ENCODE measurements at places on chromosomes 2 and 18. TPM values are rescaled to one million over a fixed set of nuclear protein-coding genes. Genes with fewer than 3 reads are reported as not detected.

The ZNF804A gene
- polyA plus RNA-seq = 2.0 TPM

The DCDC2C gene
- polyA plus RNA-seq = not detected

The SLC66A3 gene
- 20.3 TPM for polyA plus RNA-seq

The COL6A3 gene
- polyA plus RNA-seq = 184 TPM

The AGXT gene
- polyA plus RNA-seq = 0.11 TPM

The PTPRN gene
- polyA plus RNA-seq = 0.17 TPM

The LGALSL gene
- 34.6 TPM for polyA plus RNA-seq

The WNT6 gene
- 0.43 TPM for polyA plus RNA-seq

The ACTG2 gene
- 0.36 TPM for polyA plus RNA-seq

The C2orf66 gene
- 0.61 TPM for polyA plus RNA-seq

The DSG2 gene
- 35.7 TPM for polyA plus RNA-seq

The NYAP2 gene
- 0.04 TPM for polyA plus RNA-seq

The FECH gene
- polyA plus RNA-seq = 43.6 TPM

The CBLN2 gene
- polyA plus RNA-seq = 11.9 TPM

- DNase-seq = no peak
Measured at GRCh38 chr2:186058614-186059013, 320.0 kb downstream of the FSIP2 start.

DNA sequence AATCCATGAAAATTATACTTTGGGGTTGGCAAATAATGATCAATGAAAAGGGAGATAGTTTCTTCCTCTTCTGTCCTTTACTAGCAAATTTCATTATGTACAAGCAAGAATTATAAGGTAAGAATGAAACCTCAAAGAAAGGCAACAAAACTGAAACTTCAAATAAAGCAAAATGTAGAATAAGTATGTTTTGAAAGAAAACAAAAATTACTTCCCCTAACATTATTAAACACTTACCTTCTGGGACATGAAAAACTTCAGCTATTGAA is 29.4 kb downstream of the THADA start:
- DNase-seq = no peak

DNA sequence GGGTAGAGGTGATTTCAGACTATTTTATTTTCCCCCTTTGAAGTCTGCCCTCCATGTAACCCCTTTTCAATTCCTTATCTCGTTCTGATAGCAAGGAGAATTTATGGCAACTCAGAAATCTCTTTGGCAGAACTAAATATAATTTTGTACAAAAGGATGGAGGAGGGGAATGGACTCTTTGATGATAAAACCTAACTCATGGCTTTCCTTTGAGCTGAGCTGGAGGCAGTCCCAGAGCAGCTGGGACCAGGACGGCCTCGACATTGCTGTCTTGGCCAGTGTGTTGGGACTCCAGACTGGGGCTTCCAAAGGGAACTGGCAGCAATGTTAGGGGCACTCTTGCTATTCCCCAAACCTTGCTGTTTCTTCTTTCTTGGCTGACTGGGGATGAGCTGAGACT is 47.7 kb downstream of the PAX8 start:
- DNase-seq = no peak

DNA sequence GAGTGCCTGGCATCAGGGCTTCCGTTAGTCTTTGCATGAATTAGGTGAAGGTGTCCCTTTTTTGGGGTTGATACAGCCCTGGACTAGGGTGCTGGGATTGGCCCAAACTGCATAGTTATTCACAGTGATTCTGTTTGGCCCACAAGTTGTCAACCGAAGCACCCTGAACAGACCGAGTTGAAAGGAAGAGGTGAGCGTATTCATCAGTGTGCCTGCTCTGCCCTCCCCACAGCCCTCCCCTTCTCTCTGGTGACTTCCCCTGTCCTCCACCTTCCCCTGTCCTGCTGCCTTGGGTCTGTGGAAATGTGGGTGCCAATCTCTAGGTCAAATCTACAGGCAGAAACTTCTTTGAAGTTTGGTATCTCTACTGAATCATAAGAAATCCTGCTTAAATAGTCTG is 330.5 kb downstream of the DYSF start:
- DNase-seq = no peak

GRCh38 chr2:186460465-186460864 is 25.6 kb upstream of the ZC3H15 start:
- peak; percentile 8 for DNase-seq

GRCh38 chr2:41698678-41699422 is 349.0 kb upstream of the PKDCC start:
- DNase-seq = peak; percentile 56

- DNase-seq = peak; percentile 65
Measured at GRCh38 chr18:48445540-48445939, 36.4 kb upstream of the ZBTB7C start.

DNA sequence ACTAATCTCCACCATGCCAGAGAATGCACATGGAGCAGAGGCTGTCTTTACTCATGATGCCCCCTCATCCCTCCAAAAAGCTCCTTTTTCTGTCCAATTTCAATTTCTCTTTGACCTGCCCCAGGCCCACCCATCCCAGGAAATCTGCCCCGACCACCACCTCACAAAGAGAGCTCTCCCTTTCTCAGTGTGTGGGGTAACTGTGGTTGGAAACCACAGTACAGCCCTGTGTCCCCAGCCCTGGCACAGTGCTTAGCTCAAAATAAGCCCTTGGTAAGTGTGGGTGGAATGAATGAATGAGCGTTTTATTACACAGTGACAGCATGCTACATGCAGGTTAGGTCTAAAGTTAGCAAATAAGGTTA is 43.7 kb upstream of the CAB39 start:
- no peak for DNase-seq

- no peak for DNase-seq
Measured at GRCh38 chr18:9975658-9976057, 61.8 kb downstream of the VAPA start.

DNA sequence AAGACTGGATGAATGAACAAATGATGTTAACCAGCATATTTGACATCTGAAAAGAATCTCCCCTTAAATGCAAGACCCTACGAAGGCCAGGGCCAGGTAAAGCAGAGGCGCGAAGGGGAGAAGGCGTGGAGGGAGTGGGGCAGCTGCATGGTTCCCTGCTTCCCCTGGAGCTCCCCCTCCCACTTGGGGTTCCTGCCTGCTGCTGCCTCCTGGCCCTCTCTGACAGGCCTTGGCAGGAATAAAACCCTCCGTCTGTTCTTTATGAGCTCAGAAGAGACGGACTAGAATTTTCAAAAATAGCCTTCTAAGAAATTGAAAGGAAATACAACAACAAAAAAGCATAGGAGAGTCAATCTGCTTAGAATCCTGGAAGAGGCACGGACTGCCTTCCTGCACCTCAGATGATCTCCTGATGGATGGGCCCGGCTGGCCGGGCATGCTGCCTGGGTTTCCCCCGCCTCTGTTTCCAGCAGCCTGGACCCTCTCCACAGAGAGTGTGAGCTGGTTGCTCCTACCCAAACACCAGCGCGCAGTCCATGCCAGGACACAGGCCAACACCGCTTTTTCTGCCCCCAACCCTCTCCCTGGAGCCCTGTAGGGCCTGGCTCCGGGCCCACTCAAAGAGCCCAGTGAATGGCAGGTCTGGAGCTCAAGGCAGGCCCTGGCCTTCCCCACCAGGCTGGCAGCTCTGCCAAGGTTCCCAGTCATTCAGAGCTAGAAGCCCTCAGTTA is 23.9 kb downstream of the CFAP65 start:
- DNase-seq = no peak

DNA sequence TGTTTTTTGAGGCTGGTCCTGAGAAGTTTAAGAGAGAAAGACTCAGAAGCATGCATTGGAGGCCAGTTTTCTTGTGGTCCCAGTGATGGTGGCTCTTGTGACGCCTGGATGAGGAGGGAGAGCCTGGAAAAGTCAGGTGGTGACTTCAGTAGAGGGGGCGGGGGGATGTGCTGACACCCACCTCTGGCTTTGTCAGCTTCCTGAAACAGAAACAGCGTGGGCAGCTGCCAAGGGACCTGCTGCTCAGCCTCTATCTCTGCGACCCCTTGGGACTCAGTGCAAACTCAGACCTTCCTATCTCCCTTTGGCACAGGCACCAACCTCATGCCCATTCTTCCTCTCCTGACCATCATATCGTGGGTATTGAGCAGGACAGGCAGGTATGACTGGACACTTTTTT is 6.4 kb downstream of the TGFBRAP1 start:
- no peak for DNase-seq

- DNase-seq = no peak
Measured at GRCh38 chr2:168819050-168819715, 16.7 kb downstream of the NOSTRIN start.

- DNase-seq = peak; percentile 80
Measured at GRCh38 chr2:170170281-170171040, 7.5 kb upstream of the MYO3B start.

DNA sequence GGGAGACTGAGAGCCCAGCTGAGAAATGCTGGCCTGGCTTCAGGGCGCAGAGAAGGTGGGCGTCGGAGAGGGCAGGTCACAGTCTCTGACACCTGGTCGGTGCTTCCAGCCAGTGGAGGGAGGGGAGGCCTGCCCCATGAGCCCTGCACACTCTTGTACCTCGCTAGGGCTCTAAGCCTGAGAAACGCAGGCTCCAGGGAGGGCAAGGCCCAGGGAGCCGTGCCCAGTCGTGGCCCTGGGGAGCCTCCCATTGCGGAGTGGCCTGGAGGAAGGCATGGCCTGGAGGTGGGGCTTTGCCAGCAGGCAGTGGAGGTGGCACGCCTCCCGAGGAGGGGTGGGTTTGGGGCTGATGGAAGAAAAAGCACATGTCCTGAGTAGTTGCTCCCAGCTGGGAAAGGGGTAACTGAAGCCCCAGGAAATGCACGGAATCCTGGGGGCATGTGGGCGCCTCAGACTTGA is 39.0 kb downstream of the MTERF4 start:
- DNase-seq = no peak

- no peak for DNase-seq
Measured at GRCh38 chr2:102520009-102520408, 47.0 kb downstream of the SLC9A4 start.

GRCh38 chr2:174546519-174547506 is 50.8 kb downstream of the WIPF1 start:
- no peak for DNase-seq

DNA sequence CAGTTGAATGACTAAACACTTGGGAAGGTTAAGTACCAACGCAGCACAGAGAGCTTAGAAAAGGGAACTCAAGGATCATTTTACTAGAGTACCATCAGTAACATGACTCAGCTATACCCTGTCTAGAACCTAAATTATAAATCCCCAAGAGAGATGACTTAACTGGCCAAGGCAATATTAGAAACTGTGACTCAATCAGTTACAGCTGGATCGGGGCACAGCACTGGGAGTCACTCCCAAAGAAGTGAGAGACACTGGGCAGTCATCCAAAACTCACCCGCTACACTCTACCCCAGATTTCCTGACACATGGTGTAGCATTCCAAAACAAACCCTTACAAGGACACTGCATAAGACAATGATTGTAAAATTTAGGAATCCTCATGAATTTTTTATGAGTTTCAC is 17.7 kb downstream of the IWS1 start:
- DNase-seq = peak; percentile 15

GRCh38 chr2:190365499-190366204 is 22.3 kb downstream of the INPP1 start:
- no peak for DNase-seq

- DNase-seq = no peak
Measured at GRCh38 chr18:72360634-72361033, 183.5 kb downstream of the CBLN2 start.

- no peak for DNase-seq
Measured at GRCh38 chr2:149005471-149006077, 32.9 kb upstream of the LYPD6B start.

- DNase-seq = no peak
Measured at GRCh38 chr2:11903085-11903606, 156.7 kb downstream of the LPIN1 start.

Measured in renal pelvis (tissue), 12 donors.